ENCODE measurements at places on chromosomes 4 and X.
A peak's percentile ranks its signal among the peaks of the same experiment; 100 is the strongest.

GRCh38 chr4:7828011-7828720 is 111.5 kb downstream of the AFAP1 start:
- peak; percentile 99 for DNase-seq

GRCh38 chr4:70511365-70511764 is 7.0 kb upstream of the AMTN start:
- no peak for DNase-seq

DNA sequence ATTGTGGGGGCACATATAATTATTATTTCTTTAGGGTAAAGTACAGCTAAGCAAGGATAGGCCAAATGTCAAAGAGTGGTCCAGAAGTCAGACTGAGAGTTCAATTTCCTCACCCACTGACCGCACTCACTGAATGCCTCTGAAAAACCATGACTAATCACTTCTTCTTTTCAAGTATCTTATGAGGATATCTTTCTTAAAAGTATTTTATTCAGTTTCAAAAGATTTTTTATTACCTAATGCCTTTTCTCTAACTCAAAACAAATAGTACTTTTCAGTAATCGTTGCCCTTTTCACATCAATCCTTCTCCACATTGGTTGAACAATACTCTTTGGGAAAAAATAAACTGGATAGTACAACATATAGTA is 61.7 kb upstream of the CAMK2D start:
- no peak for DNase-seq

GRCh38 chr4:61741327-61742096 is 541.4 kb downstream of the ADGRL3 start:
- no peak for DNase-seq

DNA sequence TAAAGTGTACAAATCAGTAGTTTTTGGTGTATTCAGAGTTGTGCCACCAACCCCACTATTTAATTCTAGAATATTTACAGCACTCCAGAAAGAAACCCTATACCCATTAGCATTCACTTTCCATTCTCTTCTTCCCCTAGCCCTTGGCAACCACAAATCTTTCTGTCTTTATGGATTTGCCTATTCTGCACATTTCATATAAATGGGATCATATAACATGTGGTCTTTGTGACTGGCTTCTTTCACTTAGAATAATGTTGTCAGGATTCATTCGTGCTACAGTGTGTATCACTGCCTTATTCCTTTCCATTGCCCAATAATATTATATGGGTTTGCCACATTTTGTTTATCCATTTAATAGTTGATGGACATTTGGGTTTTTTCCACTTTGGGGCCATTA is 32.2 kb downstream of the SGMS2 start:
- no peak for DNase-seq

- DNase-seq = no peak
Observed at GRCh38 chrX:7318241-7318640, 170.3 kb upstream of the PUDP start.

DNA sequence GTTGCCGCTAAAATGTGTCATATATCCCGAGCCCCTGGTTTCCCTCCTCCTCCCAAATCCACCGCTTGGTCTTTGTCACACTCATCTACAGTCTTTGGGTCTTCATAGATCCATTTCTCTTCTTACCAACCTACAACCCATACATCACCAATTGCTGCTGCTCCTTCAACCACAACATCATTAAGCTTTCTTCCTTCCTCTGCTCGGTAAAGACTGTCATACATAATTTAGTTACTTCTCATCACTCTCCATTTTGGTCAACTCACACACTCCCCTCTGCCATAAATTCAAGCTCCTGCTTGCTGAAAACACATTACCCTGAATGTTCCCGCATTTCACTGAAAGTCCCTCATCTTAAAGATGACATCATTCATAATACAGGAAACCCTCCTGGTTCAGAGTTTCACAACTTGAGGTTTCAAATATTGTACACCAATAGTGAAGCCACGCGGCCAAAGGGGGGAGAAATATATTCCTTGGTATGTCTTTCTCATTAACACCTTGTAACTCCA is 1.7 kb upstream of the DCTD start:
- DNase-seq = no peak

- no peak for DNase-seq
Observed at GRCh38 chr4:163600727-163601126, 106.2 kb downstream of the TMA16 start.

DNA sequence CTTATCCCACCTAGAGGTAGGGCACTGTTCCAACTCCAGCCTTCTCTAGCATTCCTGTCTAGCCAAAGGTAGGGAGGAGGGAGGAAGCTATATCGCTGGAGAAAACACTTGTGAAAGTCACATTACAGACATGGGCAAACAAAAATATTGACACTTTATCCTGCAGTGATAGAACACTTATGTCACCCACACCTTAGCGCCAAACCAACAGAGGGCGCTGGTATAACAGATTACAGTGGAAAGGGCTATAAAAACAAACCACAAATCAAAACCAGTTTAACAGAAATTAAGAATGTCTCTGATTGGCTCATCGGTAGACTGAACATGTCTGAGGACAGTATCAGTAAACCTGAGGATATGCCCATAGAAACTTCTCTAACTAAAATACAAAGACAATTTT is 451.3 kb downstream of the TLL1 start:
- no peak for DNase-seq

DNA sequence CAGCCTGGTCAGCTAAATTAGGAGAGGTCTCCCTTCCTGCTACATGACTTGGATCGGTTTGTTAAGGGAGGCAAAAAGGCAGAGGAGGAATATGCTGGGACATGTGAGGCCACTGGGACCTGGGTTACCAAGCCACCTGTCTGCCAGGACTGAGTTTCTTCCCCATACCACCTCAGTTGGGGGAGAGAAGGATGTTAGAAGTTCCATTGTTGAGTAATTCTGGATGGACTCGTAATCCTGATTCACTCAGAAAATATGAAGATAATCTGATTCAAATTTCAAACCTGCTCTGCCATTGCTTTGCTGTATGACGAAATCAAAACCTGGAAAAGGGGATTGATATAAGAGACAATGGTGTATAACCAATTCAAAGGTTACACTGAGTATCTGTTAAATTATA is 97.4 kb upstream of the S100G start:
- DNase-seq = no peak

GRCh38 chr4:17236686-17237085 is 275.2 kb downstream of the QDPR start:
- DNase-seq = peak; percentile 17

DNA sequence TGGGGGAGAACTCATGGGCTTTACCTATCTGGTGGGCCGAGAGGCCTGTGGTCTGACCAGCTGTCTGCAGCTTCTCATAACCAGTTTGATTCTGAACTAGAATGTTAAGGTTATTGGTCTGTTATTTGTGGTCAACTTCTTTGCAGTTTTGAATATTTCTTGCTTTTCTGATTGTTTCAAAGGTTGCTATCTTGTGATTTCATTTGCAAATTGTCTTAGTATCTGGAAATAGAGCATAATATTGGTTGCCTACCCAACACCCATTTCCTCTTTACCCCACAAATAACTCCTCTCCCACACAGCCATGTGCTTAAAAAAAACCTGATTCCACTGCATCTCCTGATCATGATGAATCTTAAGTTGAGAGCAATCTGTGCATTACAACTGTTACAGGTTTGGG is 39.1 kb upstream of the BMP2K start:
- DNase-seq = no peak

- DNase-seq = no peak
Observed at GRCh38 chrX:129784371-129784770, 4.6 kb downstream of the SASH3 start.

DNA sequence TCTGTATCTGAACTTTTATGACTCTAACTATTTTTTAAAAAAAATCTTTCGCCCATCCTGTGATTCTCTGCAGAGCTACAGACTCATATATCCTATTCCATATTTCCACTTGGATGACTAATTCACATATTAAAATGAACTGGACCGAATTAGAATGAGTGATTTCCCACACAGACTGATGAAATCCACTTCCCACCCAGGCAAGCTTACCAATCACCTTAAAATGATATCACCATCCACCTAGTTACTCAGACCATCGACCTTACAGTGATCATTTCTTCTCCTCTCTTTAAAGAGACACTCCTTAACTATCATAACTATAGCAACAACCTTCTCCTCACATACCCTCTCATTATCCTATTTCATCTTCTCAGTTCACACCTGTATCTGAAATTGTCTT is 34.1 kb upstream of the GUCY1B1 start:
- DNase-seq = no peak

DNA sequence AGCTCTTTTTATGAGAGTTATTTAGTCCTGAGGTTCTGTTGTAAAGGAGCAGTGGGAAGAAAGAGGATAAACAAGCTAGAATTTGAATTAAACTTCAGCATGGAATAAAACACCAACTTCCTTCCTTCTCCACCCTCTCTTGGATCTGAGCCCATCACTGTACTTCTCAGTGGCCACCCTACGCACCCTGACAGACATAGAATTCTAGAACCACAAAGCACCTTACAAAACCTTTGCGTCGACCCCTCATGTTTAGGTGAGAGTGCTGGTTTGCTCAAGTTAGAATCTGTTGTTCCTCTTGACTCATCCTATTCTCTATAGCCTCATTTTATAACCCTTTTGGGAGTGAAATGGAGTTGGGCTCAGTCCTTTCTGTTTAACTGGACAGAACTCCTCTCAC is 84.6 kb upstream of the RPL34 start:
- DNase-seq = no peak

- no peak for DNase-seq
Observed at GRCh38 chrX:104172121-104172520, 5.9 kb downstream of the FAM199X start.

- no peak for DNase-seq
Observed at GRCh38 chrX:17656556-17656955, 80.7 kb upstream of the SCML1 start.

DNA sequence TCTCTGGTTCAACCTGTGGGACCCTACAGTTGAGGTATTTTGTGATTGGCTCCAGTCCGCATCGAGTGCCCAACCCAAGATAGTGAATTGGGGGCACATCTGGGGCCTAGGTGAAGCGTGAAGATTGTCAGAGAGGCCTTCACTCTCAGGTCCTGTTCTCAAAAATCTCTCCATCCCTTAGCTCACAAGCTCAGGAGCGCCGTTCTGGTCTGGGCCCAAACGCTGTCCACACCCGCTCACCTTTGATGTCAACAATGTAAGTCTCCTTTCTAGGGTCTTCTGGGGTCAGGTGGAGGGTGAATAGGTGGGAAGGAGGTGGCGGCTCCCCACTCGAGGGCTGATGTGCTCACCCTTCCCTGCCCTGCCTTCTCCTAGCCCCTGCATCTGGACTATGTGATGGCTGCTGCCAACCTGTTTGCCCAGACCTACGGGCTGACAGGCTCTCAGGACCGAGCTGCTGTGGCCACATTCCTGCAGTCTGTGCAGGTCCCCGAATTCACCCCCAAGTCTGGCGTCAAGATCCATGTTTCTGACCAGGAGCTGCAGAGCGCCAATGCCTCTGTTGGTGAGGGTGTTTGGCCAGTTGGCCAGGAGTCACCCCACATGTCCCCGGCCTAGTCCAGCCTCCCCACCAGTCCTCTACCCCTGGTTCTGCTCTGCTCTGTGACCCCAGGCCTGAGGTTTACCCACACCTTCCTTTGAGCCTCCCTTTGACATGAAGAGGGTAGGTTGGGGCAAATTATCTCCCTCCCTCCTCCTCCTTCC is 7.6 kb upstream of the CDK16 start:
- DNase-seq = no peak

- no peak for DNase-seq
Observed at GRCh38 chr4:138696058-138696457, 319.5 kb upstream of the NOCT start.

GRCh38 chrX:68440442-68440841 is 7.1 kb upstream of the OPHN1 start:
- DNase-seq = no peak

Data from fibroblast of the conjunctiva (primary cell).